DMS 273 treated with DMSO at 0.1 percent for 48 hours (cell line): ENCODE measurements at places on chromosomes 1 and 21.

DNA sequence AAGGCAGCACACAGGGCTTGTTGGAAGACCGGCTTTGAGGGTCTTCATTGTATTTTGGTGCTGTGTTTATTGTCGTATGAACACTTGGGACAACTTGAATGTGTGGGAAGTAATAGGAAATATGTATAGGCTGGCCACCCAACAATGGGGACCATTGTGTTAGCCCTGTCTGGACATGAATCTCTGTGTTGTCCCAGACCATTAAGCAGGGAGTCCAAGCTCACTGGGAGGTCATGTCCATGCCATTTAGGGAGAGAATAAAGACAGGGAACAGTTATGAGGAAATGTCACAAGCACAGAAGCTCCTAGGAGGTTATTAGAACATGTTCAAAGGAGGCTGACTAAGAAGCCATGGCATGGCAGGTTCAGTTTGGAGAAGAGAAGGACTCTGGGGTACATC is 266.1 kb downstream of the KIF26B start:
- DNase-seq, result no peak

DNA sequence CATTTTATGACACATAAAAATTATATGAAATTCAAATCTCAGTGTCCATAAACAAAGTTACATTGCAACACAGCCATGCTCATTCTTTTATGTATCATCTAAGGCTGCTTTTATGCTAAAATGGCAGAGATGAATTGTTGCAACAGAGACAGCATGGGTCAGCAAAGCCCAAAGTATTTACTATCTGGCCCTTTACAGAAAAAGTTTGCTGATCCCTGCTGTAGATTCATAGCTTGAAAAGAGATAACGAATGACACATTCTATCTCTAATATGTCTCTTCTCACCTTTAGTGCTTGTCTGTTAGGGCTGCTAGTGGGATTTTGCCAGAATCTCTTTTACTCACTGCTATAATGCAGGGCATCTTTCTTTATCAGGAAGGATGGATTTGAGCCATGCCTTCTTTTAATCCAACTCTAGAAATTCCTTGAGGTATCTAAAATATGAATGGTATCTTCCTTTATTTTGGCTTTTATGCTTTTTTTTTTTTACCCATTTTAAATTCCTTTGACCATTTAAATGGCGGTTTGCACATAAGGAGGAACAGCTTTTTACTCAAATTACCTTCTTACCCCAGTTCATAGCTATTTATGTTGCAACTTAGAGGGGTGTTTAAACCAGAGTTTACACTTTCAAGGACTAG is 598.2 kb downstream of the PLPP3 start:
- DNase-seq, result no peak

GRCh38 chr1:231387770-231388669 is 34.1 kb downstream of the EGLN1 start:
- DNase-seq, result no peak

- DNase-seq, result no peak
Observed at GRCh38 chr1:92544756-92545165, 58.0 kb upstream of the GFI1 start.

DNA sequence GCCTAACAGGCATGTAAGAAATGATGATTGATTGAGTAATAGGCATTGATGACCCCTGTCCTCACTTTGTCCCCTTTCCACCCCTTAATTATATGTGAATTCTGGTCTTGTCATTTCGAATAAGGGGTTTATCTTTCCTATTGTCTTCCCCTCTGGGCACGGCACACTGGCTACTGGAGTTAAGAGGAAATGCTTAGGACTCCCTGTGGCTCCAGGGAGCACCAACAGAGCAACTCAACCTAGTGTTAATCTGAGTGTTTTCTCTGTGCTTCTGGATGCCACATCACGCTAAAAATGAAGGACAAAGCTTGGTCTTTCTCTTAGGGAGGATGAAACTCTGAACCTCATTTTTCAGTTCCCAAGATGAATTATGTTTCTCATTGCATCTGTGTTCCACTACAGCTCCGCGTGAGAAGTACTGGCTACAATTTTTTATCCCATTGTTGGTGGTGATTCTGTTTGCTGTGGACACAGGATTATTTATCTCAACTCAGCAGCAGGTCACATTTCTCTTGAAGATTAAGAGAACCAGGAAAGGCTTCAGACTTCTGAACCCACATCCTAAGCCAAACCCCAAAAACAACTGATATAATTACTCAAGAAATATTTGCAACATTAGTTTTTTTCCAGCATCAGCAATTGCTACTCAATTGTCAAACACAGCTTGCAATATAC is 5.3 kb downstream of the FCER1A start:
- no peak for DNase-seq
